ENCODE measurements at places on chromosomes 5 and 9. TPM values are rescaled to one million over a fixed set of nuclear protein-coding genes. Genes with fewer than 3 reads are reported as not detected.

DNA sequence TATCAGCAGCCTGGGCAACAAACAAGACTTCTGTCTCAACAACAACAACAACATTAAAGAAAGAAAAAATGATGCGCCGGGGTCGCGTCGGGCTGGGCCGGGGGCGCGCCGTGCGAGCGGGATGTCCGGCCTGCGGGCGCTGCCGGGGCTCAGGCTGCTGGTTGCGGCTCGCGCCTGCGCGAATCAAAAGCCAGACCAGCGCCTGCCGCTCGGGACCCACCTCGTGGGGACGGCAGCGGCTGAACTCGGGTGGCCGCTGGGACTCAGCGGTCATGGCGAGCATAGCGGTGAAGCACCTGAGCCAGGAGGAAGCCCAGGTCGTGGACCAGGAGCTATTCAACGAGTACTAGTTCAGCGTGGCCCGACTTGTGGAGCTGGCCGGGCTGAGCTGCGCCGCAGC lies 11.9 kb upstream of the NHP2 start:
- DNase-seq, result no peak

DNA sequence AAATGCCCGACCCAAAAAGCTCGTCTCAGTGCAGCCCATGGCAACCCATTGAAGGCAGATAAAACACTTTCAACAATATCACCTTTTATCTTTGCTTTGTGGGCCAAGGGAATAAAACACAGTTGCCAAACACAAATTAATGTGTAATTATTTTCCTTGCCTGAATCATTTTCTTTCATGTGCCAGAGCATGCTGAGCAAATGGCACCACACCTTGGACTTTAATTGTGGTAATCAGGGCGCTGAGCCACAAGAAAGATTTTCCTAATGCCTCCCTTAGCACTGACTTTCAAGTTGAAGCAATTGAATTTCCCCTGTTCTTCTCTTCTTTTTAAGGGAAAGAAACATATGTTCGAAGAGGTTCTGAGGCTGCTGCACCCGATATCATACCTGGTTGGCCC lies 297.1 kb upstream of the MSX2 start:
- DNase-seq, result no peak

GRCh38 chr5:134189031-134189430 lies 12.3 kb upstream of the SKP1 start:
- no peak for DNase-seq

- DNase-seq, result no peak
Measured at GRCh38 chr5:142186857-142187594, 78.4 kb downstream of the NDFIP1 start.

Gene CHD1
- total RNA-seq, result 172 TPM

DNA sequence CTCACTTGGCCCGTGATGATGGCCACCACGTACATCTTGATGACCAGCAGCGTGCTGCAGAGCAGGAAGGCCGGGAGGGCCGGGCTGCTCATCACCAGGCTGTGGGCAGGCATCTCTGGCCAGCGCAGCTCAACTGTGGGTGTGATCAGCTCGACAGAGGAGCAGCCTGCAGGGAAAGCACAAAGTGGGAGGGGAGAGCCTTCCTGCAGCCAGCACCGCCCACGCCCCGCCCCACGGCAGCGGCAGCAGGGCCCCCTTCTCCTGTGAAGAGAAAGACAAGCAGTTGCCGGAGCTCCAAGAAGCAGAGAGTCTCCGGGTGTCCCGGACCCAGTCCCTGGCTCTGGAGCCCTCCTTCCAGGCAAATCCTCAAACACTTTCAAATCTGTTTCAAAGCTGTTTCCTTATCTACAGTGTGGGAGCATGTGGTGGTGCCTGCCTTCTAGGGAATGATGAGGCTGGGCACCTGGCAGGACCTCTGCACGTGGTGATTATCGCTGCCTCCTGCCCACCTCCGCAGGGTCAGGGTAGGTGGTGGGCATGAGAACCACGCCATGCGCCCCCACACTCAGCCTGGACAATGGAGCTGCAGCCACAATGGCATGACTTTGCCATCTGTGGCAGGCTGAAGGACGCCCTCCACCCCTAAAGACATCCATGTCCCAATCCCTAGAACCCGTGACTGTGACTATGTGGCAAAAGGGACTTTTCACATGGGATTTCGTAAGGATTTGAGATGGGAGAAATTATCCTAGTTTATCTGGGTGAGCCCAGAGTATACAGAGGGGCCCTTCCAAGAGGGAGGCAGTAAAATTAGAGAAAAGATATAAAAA lies at the start of gene PTGES:
Gene PTGES (minus strand): TSS at position 143 of the 830 bp plus-strand sequence. CDS start 30 bp downstream, at position 113.
- DNase-seq, result peak; percentile 49

DNA sequence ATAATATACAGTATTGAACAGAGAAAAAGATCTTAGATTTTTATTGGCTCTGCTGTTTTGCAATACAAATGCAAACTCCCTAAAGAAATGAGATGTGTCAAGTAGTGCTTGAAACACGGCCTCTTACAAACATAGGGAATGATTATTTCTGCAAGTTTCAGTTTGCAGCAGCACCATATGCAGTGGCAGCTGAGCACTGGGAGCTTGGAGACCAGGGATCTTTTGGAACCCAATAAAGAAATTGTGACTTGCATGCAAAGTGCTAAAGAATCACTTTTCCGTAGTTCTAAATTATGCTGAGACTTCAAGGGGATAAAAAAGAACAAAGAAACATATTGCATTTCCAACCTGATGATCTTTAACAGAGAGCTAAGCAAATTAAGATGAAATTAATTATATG lies 674.6 kb upstream of the ZNF608 start:
- no peak for DNase-seq

Gene QRFP
- not detected for total RNA-seq

DNA sequence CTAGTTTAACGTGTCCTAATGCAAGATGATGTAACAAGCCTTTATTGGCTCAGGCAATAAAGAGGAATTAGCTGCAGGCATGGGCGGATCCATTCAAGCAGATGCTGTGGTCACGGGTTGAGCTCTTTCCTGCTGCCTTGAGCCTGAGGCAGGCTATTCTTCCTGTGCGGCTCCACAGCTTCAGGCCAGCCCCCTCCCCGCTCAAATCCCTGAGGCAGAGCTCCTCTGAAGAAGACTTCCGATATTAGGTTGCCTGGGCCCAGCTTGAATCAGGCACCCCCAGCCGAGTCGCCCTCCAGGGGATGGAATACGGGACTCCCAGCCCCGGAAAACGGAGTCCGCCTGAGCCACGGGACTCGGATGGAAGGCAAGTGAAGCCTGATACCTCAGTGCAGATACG lies 95.0 kb upstream of the RUFY1 start:
- no peak for DNase-seq

DNA sequence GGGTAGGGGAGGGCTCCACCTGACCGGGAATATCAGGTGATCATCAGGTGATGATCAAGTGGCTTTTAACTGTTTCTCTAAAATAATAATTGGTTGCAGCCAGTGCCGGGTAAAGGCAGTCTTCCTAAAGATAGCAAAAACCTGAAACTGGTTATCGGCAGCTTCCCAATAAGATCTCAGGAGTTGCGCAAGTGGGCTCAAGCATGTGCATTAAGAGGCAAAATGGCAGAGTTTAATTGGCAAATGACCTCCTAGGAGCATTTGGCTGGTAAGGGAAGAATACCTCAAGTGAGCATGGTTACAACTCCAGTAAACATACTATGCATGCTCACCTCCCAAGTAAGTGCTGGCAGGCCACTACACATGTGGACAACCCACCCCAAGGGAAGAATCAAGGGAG lies 4.2 kb downstream of the C1QTNF3 start:
- DNase-seq, result no peak

DNA sequence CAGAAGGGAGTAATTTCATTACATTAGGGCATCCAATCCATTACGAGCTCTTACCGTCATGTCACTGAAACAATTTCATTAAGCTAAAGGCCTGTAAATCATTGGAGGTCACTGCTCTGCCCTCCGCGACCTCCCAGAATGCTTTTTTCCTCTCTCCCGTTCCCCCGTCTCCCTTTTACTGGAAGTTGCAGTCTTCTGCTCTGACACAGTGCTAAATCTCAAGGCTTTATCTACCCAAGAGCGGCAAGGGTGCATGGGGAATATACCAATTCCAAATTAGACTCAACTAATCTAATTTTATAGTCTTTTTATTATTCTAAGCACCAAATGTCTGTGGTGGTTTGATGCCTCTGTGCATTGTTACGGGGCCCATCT lies 265.7 kb upstream of the PANK3 start:
- no peak for DNase-seq

- no peak for DNase-seq
Measured at GRCh38 chr5:143316844-143317631, 86.4 kb downstream of the NR3C1 start.

DNA sequence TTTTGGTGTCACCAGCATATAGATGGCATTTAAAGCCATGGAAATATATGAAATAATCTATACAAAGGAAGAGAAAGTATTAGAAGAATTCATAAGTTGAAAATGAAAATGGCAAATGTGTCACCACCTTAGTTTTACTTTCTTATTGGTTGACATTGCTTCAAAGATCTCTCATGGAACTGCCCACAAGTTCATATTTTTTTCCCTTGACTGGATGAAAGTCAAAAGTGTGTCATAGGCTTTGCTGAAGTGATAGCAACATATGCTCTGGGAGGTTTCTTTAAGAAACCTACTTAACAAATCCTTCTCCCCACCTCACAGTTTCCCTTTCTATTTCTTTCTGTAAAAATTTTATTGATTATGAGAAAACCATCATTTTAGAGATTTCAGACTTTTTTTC lies 127.2 kb downstream of the VPS13A start:
- DNase-seq, result peak; percentile 28

Gene SPINK4
- not detected for total RNA-seq

GRCh38 chr9:94693485-94694204 lies 32.9 kb upstream of the AOPEP start:
- DNase-seq, result no peak

Gene NMUR2
- not detected for total RNA-seq

DNA sequence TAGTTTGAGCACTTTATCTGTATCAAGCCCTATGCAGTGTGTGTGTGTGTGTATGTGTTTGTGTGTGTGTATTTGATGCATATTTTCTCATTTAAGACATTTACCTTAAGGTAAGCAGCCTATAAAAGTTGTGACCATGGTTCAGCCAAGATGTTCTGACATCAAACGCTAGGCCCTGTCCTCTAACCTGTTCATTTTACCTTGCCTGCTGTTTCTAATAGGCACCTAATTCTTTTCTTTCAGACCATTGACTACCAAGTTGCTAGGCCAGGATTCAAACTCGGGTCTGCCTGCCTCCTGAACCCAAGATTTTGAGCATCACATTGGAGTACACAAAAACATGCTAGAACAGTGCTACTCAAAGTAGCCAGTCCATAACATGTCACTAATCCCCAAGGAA lies 274.5 kb downstream of the PLK2 start:
- no peak for DNase-seq

- peak; percentile 44 for DNase-seq
Measured at GRCh38 chr9:71909887-71910649, 925 bp downstream of the ABHD17B start.

Gene HMCN2
- total RNA-seq, result not detected

Gene ST8SIA4
- 55.2 TPM for total RNA-seq

GRCh38 chr5:102815540-102816332 lies 60.6 kb downstream of the PAM start:
- no peak for DNase-seq

- no peak for DNase-seq
Measured at GRCh38 chr5:118228489-118228888, 759.9 kb downstream of the DTWD2 start.

GRCh38 chr5:78545406-78545805 lies 103.2 kb downstream of the LHFPL2 start:
- DNase-seq, result no peak

Gene TRAPPC13
- total RNA-seq, result 17.7 TPM

- no peak for DNase-seq
Measured at GRCh38 chr9:70601000-70601951, 186.8 kb upstream of the KLF9 start.

GRCh38 chr5:62931153-62931950 lies 352.7 kb downstream of the LRRC70 start:
- no peak for DNase-seq

Gene DNAI1
- not detected for total RNA-seq

- peak; percentile 91 for DNase-seq
Measured at GRCh38 chr9:127578952-127579853, 32.9 kb upstream of the STXBP1 start.

DNA sequence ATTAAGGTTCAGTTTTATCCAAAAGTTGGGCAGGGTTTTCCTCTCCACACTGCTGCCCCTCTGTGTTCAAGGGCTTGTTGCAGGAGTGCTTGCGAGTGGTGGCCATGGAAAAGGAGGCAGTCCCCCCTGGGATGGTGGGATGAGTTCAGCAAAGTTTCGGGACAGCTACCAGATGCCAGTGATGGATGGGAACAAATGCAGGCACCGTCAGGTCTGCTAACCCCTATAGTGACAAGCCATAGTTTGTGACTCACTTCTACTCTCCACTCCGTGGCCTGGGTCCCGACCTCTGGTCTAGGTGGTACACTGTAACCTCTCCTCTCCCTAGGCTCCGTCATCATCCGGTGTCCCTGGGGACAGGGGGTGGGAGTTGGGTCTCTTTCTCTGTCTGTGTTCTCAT lies 3.8 kb upstream of the RNF14 start:
- no peak for DNase-seq

Gene C8G
- 1.1 TPM for total RNA-seq

GRCh38 chr5:125244531-125244930 lies 498.1 kb upstream of the ZNF608 start:
- no peak for DNase-seq

Gene COL15A1
- total RNA-seq, result not detected

DNA sequence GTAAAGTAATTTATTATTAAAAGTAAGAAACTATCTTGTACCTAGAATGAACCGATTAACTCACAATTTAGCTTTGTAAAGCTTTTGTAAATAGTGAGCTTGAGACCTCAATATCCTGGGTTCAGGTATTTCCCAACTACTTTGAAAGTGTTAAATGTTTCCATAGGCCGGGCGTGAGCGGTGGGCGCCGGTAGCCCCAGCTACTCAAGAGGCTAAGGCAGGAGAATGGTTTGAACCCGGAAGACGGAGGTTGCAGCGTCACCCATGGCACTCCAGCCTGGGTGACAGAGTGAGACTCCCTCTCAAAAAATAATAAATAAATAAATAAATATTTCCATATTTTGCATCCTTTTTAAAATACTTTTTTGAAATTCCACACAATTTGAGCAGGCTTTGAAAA lies 1.5 kb upstream of the ANKH start:
- no peak for DNase-seq

Gene PCDHA12
- total RNA-seq, result not detected

DNA sequence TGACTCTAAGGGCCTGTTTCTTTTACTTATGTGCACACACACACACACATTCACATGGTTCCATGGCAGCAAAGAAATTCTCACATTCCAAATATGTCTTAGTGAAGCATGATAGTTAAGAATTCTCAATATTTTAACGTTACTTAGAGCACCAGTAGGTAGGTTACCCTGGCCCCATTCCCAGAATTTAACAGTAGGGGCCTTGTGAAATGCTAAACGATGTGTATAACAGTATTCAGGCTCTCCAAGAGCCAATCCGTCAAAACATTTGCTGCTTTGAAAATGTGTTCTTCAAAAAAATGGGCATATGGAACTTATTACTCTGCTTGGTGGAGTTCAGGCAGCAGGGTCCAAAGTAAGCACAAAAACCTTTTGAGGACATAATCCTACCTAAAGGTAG lies 93.7 kb upstream of the DAB2 start:
- DNase-seq, result no peak
